Astrocyte (in vitro differentiated cells and primary cell): ENCODE measurements at places on chromosomes 12 and 14. TPM values are rescaled to one million over a fixed set of nuclear protein-coding genes. Genes with fewer than 3 reads are reported as not detected.

GRCh38 chr14:102849526-102850379 is 72.5 kb downstream of the TRAF3 start:
- peak; percentile 39 for DNase-seq

- no peak for DNase-seq
Measured at GRCh38 chr12:131675126-131676080, 35.5 kb upstream of the SFSWAP start.

GRCh38 chr12:122001466-122002209 is 20.0 kb upstream of the BCL7A start:
- no peak for DNase-seq

GPR132 gene
- total RNA-seq, result 1.7 and 2.2 TPM in 2 replicates

SYCP3 gene
- total RNA-seq, result not detected in 2 replicates
